ENCODE measurements at places on chromosomes 3 and 15. TPM values are rescaled to one million over a fixed set of nuclear protein-coding genes. Genes with fewer than 3 reads are reported as not detected.

CPB1 gene
- total RNA-seq, result 0.70 TPM

AVEN gene
- 16.3 TPM for total RNA-seq

LRCH3 gene
- 57.6 TPM for total RNA-seq

MCTP2 gene
- total RNA-seq, result 41.9 TPM

MINDY2 gene
- 13.3 TPM for total RNA-seq

FAM174B gene
- 14.7 TPM for total RNA-seq

CCR4 gene
- 0.14 TPM for total RNA-seq

GP9 gene
- not detected for total RNA-seq

ARNT2 gene
- 3.2 TPM for total RNA-seq

MYO5C gene
- 81.6 TPM for total RNA-seq

THPO gene
- total RNA-seq, result 0.14 TPM

TTLL13 gene
- 0.63 TPM for total RNA-seq

ABI3BP gene
- 47.0 TPM for total RNA-seq

DNAJA4 gene
- total RNA-seq, result 33.8 TPM

WDR76 gene
- 8.0 TPM for total RNA-seq

CDHR4 gene
- not detected for total RNA-seq

NTRK3 gene
- total RNA-seq, result 2.1 TPM

SNURF gene
- total RNA-seq, result 0.55 TPM

A4GNT gene
- total RNA-seq, result not detected

SLC28A1 gene
- not detected for total RNA-seq

UBAP1L gene
- 3.9 TPM for total RNA-seq

PRSS50 gene
- not detected for total RNA-seq

MYLK gene
- total RNA-seq, result 1,614 TPM

MGLL gene
- total RNA-seq, result 212 TPM

CIB2 gene
- 10.9 TPM for total RNA-seq

PLXNB1 gene
- 136 TPM for total RNA-seq

CCR3 gene
- not detected for total RNA-seq

CTSH gene
- 29.6 TPM for total RNA-seq

SH3BP5 gene
- total RNA-seq, result 10.9 TPM

TOPBP1 gene
- total RNA-seq, result 23.9 TPM

SAXO2 gene
- total RNA-seq, result 0.58 TPM
